Activated CD4-positive, alpha-beta T cell treated with anti-CD3 and anti-CD28 coated beads, Interleukin-2, Interleukin-6, amounts not matched to agents 100 ng/mL and 50 ng/mL, durations not matched to agents 16 hours and 8 hours (primary cell): ENCODE measurements at places on chromosomes 4 and X.

DNA sequence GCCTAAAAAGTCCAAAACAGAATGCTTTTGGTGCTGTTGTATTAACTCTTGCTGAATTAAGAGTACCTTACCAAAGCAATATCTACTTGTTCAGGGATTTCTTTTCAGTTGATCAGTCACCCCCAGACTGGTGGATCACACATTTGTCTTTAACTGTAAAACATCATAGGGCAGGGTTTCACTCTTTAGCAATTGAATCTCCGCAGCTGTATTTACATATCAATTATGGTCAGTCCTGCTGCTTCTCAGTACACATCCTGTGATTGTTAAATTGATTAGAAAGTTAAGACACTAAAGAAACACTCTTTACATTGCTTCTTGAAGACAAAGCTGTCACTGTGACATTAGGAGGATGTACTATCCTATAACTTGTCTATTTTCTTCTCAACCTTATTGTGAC, 277.1 kb upstream of the ADGRL3 start:
- DNase-seq, result no peak

- peak; percentile 63 for DNase-seq
Observed at GRCh38 chrX:111100191-111100590, 4.2 kb downstream of the PAK3 start.

- no peak for DNase-seq
Observed at GRCh38 chrX:17679820-17680219, 57.5 kb upstream of the SCML1 start.

GRCh38 chr4:152468408-152468807, 67.5 kb downstream of the FBXW7 start:
- no peak for DNase-seq

DNA sequence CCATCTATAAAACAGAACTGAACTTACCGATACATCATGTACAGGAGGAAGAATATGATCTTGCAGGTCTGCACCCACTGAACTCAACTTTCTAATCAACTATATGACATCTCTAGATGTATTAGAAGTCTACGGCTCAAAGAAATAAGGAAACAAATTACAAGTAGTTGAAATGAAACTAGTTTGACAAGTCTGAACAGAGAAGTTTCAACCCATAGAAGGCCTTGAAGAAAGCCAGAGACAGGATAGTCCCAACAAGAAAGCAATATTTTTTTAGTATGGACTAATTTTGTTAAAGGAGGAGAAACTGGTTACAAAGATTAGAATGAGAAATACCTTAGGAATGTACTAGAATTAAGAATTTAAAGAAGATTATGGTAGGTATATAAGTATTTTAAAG, at the start of gene TMPRSS11A:
Gene TMPRSS11A, minus strand, starts transcription at position 138 of the 400 bp plus-strand sequence. Its CDS starts 100 bp downstream, at position 38.
- no peak for DNase-seq

DNA sequence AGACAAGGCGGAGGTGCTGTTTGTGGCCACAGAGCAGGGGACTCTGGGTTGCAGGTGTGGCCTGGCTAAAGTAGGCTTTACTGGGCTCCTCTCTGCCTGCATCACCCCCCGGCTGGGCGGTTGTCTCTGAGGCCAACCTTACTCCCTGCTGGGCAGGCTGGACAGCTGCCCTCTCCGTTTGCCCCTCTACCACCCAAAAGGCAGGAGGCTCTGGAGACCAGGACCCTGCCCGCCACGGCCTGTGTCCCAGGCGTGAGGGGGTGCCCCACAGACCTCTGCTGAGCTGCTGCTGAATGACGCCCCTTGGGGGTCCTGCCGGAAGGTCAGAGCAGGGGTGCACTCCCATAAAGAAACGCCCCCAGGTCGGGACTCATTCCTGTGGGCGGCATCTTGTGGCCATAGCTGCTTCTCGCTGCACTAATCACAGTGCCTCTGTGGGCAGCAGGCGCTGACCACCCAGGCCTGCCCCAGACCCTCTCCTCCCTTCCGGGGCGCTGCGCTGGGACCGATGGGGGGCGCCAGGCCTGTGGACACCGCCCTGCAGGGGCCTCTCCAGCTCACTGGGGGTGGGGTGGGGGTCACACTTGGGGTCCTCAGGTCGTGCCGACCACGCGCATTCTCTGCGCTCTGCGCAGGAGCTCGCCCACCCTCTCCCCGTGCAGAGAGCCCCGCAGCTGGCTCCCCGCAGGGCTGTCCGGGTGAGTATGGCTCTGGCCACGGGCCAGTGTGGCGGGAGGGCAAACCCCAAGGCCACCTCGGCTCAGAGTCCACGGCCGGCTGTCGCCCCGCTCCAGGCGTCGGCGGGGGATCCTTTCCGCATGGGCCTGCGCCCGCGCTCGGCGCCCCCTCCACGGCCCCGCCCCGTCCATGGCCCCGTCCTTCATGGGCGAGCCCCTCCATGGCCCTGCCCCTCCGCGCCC, 920 bp downstream of the HTT-AS start:
- DNase-seq, result no peak

GRCh38 chrX:154439841-154440240, 2.9 kb downstream of the GDI1 start:
- DNase-seq, result no peak

- no peak for DNase-seq
Observed at GRCh38 chrX:40462795-40463194, 118.0 kb upstream of the ATP6AP2 start.

DNA sequence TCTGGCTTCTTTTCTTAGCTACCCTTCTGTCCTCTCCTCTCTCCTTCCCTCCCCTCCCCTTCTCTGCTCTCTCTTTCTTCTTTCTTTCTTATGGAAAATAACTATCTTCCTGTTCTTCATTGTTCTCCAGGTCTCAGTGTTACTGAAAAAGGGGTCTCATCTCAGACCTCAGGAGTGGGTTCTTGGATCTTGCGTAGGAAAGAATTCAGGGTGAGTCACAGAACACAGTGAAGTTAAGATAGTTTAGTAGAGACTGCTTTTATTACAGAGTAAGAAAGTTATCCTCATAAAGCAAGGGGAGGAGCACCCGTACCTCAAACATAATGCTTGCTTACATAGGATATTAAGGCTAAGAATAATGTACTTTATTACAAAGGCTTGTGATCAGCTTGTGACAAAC, 31.8 kb upstream of the CWH43 start:
- no peak for DNase-seq

DNA sequence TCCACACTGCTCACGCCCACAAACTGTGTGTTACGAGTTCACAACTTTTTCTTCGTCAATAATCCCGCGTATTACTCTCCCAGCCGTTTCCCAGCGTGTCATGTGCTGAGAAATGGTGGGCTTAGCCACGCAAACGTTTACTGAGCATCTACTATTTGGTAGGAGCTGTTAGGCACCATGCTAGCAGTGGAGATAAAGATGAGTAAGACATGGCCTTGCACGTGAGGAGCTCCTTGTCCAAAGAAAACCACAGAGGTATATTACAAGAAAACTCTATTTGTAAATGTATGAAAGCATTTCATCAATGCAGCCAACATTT, 821 bp upstream of the TMEM128 start:
- DNase-seq, result peak; percentile 15
